ENCODE measurements at places on chromosomes 3 and 15.

GRCh38 chr15:47674586-47675232 lies 42.6 kb upstream of the SEMA6D start:
- DNase-seq = no peak

DNA sequence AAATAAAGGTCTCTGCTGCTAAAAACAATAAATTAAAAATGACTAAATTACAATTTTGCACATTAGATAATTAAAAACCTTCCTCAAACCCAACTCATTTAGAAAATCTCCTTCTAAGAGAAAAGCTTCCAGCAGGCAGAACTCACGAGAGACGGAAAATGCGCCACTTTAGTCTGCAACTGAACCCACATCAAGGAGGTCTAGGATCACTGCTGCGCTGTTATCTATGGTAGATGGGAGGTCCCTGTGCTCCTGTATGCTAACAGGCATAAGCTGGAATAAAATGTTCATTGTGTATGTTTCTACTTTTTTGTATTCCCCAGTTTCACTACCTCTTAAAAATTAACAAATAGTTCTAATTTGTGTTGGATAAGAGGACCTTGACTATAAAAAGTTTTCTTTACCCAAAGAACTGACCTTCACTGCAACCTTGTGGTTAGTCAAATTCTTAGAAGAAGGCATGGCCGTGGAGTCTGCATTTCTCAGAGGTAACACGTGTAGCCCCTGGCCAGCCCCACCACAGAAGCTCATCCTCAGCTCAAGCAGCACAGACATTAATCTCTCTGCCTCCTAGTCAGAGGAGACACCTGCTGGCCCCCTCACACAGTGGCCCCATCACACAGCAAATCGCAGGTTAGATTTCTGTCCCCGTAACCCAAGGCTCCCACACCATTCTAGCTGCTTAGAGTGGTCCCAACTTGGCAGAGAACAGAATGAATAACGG lies 22.3 kb downstream of the STIMATE start:
- no peak for DNase-seq

DNA sequence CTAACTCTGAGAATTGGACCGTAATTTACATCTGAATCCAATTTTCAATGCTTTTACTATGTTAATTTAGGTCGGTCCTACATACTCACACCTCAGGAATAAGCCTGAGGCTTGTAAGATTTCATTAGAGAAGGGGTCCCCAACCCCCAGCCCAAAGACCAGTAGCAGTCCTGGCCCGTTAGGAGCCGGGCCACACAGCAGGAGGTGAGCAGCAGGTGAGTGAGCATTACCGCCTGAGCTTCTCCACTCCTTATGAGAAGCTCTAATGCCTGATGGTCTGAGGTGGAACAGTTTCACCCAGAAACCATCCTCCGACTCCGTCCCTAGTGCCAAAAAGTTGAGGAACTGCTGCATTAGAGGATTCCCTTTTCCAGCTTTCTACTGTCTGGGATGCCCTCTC lies 757.3 kb downstream of the SI start:
- no peak for DNase-seq

GRCh38 chr3:45491344-45491743 lies 103.0 kb downstream of the LARS2 start:
- DNase-seq = no peak

- no peak for DNase-seq
Measured at GRCh38 chr15:74007820-74008371, 13.4 kb downstream of the PML start.

- DNase-seq = no peak
Measured at GRCh38 chr3:69871251-69871650, 128.3 kb upstream of the SAMMSON start.

- DNase-seq = no peak
Measured at GRCh38 chr3:85740561-85740960, 781.8 kb downstream of the CADM2 start.

GRCh38 chr3:182715006-182715405 lies 78.3 kb upstream of the ATP11B start:
- DNase-seq = no peak

GRCh38 chr15:90043530-90044010 lies 42.4 kb downstream of the ZNF710 start:
- DNase-seq = no peak

- DNase-seq = no peak
Measured at GRCh38 chr15:36805278-36805677, 225.9 kb downstream of the CDIN1 start.

- no peak for DNase-seq
Measured at GRCh38 chr3:94036909-94037507, 8.6 kb upstream of the STX19 start.

DNA sequence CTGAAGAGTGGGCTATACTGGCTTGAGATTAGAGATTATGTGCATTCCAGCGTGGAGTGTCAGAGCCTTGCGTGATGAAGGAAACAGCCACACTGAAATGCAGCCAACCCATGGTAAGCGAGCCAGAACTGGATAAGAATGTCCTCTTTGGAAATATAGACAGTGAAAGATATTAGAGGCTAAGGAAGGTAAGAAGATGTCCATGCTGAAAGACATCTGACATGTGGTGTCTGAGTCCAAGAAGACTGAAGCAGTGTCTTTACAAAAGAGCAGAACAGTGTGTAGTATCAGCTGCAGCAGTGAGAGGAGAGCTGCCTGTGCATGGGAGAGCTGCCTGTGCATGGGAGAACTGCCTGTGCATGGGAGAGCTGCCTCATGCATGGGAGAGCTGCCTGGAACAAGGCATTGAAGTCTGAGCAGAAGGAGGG lies 672.2 kb downstream of the DIPK2A start:
- no peak for DNase-seq

DNA sequence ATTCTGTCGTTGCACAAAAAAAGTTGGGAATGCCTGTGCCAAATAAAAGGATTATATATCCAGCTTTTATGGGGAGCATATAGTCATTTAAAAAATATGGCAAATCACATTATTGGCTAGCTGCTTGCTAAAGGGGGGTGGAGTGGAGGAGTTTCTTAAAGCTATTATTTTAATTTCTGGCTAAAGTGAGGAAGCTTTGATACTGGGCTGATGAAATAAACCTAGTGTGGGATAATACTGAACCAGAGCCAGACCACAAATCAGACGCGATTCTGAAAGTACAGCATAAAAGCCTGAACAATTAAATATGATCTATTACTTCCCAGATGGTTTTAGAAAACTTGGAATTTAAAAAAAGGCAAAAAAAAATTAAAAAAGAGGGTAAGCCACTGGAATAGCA lies 14.4 kb downstream of the POLR2M start:
- no peak for DNase-seq

DNA sequence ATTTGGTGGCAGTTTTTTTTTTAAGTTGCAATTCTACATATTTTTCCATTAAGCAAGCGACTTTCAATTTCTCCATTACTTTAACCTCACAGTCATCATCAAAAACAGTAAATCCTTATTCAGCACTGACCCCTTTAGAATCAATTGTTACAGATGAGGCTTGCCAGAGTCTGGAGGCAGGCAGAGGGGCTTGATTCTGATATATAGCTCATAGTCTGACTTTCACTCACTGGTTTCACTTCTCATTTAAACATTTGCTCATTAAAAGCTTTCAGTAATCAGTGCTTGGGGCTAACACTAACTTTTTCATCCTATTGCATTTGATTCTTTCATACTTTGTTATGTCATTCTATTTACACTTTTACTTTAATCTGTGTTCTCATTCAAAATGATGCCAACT lies 88.4 kb downstream of the PYDC2 start:
- DNase-seq = no peak

- no peak for DNase-seq
Measured at GRCh38 chr3:16058521-16058920, 116.0 kb upstream of the GALNT15 start.

DNA sequence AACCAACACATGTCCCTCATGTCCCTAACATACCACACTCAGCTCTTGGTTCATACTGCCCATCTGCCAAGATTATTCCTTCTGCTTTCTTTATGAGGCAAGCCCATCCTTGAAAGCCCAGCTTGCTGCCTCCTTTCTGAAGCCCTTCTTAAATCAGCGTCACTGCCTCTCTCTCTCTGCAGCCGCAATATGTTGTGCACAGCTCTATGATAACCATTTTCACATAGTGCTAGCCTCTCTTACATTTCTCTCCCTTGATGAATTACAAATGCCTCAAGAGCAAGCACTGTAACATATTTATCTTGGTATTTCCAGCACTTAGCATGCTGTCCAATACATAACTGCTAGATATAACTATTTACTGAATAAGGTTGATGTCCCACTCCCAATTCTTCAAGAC lies 86.5 kb downstream of the TNIK start:
- no peak for DNase-seq

DNA sequence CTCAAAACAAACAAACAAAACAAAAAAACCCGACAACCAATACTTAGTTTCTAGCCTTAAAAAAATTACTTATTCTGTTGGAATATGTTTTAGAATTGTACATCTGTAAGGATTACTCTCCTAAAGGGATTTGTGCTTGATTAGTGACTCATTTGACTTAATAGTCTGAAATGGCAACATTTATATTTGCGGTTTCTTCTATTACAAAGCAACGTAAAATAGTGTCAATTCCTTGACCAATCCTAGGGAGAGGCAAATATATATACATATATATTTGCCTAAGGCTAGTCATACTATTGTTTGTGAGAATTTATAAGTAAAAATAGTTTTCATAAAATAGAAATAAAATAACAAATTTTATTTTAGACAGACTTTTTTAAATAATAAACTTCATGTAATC lies 39.7 kb downstream of the C3orf62 start:
- no peak for DNase-seq

DNA sequence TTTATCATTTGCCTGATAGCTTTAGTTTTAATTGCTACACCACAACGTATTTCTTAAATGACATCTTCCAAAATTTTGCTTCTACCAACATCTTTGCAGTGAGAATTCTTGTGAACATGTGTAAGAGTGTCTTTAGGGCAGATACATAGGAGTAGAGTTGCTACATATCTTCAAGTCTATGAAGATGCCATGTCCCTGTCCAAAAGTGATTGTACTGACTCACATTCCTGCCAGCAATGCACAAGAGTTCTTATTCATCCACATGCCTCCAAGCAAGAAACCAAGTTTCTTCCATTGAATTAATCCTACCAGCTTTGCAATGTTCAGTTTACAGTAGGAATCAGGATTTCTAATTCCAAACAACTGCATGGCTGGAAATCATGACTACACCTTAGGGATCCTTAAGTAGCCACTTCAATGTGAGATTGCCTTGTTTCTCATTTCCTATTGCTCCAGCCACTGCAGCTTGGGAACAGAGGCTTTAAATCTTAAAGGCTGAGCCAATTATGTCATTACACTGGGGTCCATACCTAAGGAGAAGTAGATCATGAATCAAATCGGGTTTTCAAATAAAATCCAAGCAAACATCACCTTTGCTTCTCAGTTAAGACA lies 44.5 kb downstream of the BCL2L10 start:
- no peak for DNase-seq

DNA sequence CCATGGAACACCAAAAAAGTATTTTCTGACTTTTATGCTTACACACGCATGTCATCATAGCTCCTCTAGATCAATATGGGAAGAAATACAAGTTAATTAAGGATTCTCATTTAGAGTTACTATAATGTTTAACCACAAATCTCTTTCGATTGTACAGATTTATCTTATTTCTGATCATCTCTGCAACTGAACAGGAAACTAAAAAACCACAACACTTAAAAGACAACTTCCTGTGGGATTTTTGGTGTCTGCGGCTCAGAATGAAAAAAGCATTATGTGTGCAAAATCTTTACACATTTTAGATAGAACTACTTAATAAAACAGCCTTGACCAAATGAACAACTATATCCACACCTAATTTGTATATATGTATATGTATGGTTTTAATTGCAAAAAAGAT lies 3.0 kb upstream of the TJP1 start:
- DNase-seq = no peak

DNA sequence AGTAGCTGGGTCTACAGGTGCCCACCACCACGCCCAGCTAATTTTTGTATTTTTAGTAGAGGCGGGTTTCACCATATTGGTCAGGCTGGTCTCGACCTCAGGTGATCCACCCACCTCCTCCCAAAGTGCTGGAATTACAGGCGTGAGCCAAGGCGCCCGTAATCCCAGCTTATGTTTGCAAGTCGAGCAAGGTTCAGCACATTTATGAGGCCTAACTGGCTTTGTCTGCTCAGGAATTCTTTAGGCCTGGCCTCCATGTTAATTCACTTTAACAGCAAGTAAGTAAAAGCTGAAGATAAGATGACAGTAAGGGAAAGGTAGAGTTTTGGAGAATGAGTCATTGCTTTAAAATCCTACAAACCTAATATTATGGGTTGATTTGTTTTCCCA lies 24.6 kb downstream of the SIDT1 start:
- DNase-seq = no peak

- DNase-seq = no peak
Measured at GRCh38 chr3:53844262-53845102, 1.7 kb downstream of the CHDH start.

GRCh38 chr15:96849271-96849900 lies 518.9 kb downstream of the NR2F2 start:
- no peak for DNase-seq

GRCh38 chr3:53092942-53093341 lies 37.3 kb downstream of the RFT1 start:
- no peak for DNase-seq

DNA sequence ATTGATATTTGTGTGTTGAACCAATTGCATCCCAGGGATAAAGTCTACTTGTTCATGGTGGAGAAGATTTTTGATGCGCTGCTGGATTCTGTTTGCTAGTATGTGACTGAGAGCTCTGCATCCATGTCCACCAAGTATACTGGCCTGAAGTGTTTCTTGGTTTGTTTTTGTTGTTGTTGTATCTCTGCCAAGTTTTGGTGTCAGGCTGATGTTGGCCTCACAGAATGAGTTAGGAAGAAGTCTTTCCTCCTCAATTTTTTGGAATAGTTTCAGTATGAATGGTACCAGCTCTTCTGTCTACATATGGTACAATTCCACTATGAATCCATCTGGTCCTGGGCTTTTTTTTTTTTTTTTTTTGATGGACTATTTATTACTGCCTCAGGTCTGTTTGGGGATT lies 50.9 kb upstream of the OSTN start:
- DNase-seq = no peak

DNA sequence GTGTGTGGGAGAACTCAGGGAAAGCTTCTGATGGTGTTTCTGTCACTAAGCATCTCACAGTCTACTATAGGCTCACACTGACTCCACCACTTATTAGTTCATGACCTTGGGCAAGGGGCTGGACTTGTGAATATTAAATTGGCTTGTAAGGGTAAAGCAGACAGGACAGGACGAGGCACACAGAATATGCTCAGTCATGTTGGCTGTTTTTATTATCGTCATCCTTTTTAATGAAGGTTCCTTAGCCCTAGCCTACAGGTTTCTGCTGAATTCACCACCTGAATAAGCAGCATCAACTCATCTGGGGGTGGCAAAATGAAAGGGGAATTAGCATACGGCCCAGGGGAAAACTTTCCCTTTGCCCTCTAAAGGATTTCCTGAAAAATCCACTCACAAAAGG lies 39.6 kb upstream of the LIPC start:
- no peak for DNase-seq

DNA sequence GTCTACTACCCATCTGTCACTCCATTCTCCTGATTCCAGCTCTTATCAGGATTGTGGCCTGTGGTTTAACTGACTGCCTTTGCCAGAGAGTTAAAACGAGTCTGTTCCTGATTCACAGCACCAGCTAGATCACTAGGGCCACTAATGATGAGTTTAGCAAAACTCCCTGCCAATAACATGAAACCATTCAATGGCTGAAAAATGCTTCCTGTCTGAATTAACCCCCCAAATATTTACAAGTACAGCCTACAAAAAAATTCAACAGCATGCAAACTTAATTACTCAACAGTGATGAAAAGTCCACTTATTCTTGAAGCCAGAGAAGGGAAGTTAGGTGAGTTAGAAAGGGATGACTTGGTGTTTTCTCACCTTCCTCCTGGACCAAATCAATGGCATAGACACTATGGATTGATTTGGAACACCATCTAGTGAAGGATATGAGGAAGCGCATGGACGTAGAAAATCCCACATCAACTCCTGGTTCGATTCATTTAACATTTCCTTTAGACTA lies 141.4 kb downstream of the TGFBR2 start:
- no peak for DNase-seq

All from glutamatergic neuron (in vitro differentiated cells).